ENCODE measurements at places on chromosomes 16 and 17.

- DNase-seq, result no peak
Measured at GRCh38 chr17:63042256-63042812, 76.3 kb downstream of the TANC2 start.

GRCh38 chr17:38815576-38816193 lies 9.4 kb downstream of the CWC25 start:
- DNase-seq, result no peak

- DNase-seq, result no peak
Measured at GRCh38 chr17:50052822-50053653, 2.9 kb upstream of the ITGA3 start.

- no peak for DNase-seq
Measured at GRCh38 chr16:23131036-23131435, 18.2 kb downstream of the USP31 start.

- no peak for DNase-seq
Measured at GRCh38 chr16:29765167-29766032, 12.7 kb upstream of the ZG16 start.

GRCh38 chr17:13888056-13888609 lies 181.2 kb upstream of the COX10 start:
- no peak for DNase-seq

DNA sequence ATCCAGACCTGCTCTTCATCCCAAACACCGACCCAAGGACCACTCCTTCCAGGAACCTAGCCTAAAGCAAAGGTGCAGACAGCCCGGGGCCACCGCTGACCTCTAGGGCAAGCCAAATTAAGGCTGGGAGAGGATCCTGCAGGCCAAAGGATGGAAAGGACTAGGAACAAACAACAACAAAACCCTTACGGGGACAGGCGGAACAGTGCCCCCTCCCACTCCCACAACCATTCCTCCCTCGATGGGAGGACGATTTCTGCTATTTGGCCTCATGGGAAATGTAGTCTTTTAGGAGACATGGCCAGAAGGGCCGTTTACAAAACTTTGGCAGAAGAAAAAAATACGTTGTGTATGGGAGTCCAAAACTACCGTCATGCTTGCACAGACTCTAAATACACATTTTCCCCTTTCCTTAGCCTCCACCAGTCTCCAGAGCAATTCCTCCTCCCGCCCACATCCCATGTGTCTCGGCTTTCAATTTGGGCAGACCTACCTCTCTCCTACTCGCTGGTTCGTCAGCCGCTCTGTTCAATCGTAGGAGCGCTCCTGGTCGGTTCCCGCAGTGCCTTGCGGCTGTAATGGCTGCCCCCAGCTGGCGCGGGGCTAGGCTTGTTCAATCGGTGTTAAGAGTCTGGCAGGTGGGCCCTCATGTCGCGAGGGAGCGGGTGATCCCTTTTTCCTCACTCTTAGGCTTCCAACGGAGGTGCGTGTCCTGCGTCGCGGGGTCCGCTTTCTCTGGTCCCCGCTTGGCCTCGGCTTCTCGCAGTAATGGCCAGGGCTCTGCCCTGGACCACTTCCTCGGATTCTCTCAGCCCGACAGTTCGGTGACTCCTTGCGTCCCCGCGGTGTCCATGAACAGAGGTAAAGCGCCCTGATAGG lies at the start of gene ERAL1:
TSS of gene ERAL1 (plus strand) at position 560 of the 879 bp plus-strand sequence. CDS start at position 579, 19 bp downstream.
- DNase-seq, result peak; percentile 83

- no peak for DNase-seq
Measured at GRCh38 chr16:78543023-78543422, 443.6 kb downstream of the WWOX start.

DNA sequence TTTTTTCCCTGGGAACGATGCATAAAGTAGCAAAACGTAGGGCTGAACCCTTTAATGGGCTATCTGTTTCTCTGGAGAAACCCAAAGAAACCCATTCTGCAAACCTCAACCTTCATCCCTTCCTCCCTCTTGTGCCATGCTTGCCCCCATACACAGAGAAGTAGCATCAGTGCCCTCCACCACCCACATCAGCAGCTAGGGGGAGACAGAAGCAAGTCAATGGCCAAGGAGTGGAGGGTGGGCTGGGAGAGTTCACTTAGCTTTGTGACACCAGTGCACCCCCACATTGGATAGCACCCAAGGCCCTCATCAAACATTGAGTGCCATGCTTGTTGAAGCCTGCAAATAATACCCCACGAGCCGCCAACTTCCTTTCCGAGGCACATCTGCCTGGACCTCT lies 282.4 kb downstream of the ABCC12 start:
- no peak for DNase-seq

- no peak for DNase-seq
Measured at GRCh38 chr16:5216441-5217080, 119.0 kb upstream of the EEF2KMT start.

DNA sequence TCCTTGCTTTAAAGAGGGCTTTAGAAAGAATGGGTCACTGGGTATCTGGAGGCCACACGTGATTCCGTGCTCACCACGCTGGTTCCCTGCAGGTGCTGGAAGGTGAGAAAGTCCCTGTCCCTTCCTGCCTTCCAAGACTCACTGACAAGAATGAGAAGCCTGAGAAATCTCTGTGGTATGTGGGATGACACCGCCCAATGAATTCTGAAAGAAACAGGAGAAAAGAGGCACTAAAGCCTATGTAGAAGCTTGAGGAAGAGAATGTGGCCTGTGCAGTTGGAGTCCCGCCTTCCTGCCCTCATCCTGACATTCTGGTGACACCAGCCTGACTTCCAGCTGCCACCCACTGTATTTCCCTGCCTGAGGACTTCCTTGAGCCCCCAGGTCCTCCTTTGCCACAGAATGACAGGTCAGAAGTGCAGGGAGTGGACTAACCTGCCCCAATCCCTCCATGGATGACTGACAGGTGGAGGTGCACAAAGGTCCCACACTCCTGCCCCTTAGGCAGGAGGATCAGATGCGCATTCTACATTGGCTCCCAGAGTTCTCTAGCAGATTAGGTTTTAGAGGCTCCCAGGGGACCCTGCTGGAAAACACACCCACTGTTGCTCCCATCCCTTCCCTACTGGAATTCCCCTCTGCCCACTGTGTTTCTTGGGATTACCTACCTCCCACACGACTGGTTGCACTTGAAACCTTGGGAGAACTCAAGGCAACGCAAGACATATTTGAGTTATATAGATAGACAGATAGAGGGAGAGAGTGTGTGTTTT lies 38.6 kb upstream of the TENT4B start:
- no peak for DNase-seq

- no peak for DNase-seq
Measured at GRCh38 chr17:42779936-42780850, at the start of gene WNK4. Gene WNK4 (plus strand): TSS chr17:42780610. CDS start chr17:42780699, 89 bp downstream.

GRCh38 chr17:13671341-13671740 lies 69.6 kb upstream of the HS3ST3A1 start:
- DNase-seq, result no peak

- DNase-seq, result no peak
Measured at GRCh38 chr16:86039606-86040005, 140.6 kb downstream of the IRF8 start.

GRCh38 chr16:86110726-86111125 lies 211.8 kb downstream of the IRF8 start:
- no peak for DNase-seq

DNA sequence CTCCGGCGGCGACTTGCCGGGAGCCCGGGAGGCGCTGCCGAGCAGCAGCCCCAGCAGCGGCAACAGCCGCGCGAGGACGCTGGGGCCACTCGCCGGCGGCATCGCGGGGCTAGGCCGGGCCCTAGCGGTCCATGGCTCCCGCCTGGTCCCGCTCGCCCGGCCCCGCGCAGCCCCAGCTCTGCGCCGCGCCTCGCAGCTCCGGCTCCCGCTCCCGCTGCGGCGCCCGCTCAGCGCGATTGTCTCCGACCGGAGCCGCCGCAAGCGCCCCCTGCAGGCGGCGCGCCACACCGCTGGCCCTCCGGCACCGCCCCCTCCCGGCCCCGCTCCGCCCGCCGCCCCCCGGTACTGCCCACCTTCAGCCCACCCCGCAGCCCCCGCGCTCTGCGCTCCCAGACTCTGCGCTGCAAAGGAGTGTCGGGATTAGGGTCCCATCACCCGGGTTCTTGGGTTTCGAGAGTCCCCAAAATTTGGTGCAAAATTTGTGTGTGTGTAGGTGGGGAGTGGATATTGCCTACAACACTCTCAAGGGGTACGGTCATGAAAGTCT lies at the start of gene FAM171A2:
TSS of gene FAM171A2 (minus strand) at position 241 of the 547 bp plus-strand sequence. CDS start at position 102, 139 bp downstream.
- DNase-seq, result peak; percentile 74

- peak; percentile 56 for DNase-seq
Measured at GRCh38 chr17:35540589-35541404, 3.3 kb upstream of the SLFN12L start.

DNA sequence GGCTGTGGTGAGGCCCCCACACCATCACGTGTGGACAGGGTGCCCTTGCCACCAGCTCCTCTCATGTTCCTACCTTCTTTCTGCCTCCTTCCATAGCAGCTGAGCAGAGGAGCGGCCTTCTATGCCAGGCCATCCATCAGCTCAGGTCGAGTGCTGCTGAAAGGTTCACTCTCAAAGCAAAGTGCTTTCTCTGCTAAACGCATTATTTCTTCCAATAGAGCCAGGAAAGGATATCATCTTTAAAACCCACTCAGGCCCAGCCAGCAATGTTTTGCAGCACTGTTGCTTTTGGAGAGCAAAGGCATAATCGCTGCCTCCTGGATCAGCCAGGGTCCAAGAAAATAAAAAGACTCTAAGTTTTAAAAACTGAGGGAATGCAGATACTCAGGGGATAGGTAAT lies 54.9 kb upstream of the GPRC5B start:
- DNase-seq, result no peak

- no peak for DNase-seq
Measured at GRCh38 chr17:27529230-27529796, 73.1 kb downstream of the KSR1 start.

DNA sequence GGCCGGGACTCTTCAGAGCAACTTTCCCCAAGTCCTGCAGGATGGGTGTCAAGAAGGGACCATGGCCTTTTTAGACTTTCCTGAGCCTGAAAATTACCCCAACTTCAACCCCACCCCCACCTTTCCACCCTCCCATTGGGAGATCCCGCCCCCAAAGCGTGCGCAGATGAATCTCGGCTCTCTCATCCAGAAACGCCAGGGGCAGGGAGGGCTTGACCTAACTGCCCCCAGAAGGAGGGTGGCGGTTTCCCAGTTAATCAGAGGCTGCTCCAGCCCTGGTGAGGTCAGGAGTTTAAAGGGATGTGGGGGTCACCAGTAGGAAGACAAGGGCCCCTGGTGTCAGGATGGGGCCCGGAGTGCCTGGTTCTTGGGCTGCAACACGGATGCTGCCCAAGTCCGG lies 480 bp downstream of the KIF19 start:
- DNase-seq, result no peak

GRCh38 chr17:73130977-73131376 lies 33.8 kb upstream of the SSTR2 start:
- DNase-seq, result no peak

DNA sequence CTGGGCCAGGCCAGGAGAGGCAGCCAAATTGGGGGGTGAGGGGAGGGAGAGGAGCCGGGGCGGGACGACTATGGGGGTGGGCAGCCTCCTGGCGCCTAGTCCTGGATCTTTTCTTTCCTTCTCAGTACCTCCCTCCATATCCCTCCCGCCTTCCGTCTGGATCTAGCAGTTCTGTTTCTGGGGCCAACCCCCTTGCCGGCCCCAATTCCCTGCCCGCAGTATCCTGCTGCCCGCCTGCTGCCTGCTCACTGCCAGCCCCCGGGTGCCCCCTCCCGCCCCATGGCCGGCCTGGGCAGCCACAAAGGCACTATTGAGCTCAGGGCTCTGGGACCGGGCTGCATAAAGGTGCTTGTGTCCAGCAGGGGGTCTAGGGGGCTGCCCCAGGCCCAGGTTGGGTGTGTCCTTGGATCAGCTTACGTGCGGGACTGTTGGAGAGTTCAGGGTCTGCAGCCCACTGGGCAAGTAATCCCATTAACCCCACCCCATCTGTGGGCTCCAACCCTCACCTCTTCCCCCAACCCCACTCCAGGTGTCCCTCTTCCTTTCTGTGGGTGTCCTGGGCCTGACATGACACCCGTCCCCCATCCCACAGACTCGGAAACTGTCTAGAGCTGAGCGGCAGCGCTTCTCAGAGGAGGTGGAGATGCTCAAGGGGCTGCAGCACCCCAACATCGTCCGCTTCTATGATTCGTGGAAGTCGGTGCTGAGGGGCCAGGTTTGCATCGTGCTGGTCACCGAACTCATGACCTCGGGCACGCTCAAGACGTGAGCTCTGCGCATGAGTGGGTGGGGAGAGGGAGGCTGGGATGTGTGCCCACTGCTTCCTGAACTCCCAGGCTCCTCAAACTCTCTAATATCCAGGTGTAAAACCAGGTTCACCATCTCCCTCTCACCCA lies 2.0 kb downstream of the WNK4 start:
- DNase-seq, result no peak

- DNase-seq, result no peak
Measured at GRCh38 chr17:61130330-61130729, 269.3 kb upstream of the TBX2 start.

GRCh38 chr17:48738803-48739526 lies 10.4 kb upstream of the HOXB13 start:
- no peak for DNase-seq

DNA sequence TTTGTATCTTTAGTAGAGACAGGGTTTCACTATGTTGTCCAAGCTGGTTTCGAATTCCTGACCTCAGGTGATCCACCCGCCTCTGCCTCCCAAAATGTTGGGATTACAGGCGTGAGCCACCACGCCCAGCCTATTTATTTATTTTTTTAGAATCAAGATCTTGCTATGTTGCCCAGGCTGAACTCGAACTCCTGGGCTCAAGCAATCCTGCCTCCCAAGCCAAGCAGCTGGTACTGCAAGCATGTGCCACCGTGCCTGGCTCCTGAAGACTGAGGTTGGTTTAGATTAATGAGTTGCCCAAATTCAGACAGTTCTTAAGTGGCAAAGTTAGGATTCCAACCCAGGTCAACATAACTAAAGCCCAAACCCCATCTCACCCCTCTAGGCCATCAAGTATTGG lies 7.9 kb downstream of the SLC52A1 start:
- DNase-seq, result no peak

DNA sequence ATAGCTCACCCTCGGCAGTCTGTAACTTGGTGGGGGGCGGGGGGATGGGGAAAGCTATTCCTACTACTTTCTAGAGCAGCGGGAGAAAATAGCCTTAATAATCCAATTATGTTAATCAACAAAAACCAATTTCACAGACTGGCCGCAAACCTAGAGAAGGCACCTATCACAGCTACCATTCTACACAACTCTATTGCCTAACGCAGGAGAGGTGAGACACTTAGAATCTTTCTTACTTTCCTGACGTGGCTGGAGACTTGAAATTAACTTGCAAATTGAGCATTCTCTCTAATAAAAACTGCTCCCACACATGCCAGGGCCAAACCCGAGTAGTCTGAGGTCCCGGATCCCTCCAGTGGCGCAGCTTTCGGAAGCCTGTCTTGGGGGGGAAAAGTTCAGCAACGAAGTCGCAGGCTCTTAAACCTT lies 794 bp downstream of the SMG6 start:
- DNase-seq, result peak; percentile 39

DNA sequence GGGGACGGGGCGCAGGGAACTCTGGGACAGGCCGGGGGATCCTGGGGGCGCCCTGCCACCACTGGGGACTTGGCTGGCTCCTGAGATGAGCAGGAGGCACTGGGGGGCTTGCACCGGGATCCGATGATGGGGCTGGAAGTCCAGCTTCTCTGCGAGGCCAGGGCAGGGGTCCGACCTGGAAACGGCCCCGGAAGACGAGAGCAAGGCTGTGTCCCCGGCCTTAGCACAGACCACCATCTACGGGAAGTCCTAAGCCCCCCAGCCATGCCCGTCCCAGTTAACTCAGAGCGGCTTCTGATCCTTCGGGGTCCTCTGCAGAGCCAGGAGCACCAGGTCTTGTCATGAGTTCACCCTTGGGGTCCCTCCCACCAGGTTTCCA lies 573 bp downstream of the CDT1 start:
- DNase-seq, result no peak

GRCh38 chr16:23293016-23293415 lies 9.1 kb upstream of the SCNN1B start:
- no peak for DNase-seq

All from CD4-positive, alpha-beta T cell treated with Interleukin-6 for 4 hours (primary cell).